ENCODE measurements at places on chromosomes 12 and 14.
A peak's percentile ranks its signal among the peaks of the same experiment; 100 is the strongest.

DNA sequence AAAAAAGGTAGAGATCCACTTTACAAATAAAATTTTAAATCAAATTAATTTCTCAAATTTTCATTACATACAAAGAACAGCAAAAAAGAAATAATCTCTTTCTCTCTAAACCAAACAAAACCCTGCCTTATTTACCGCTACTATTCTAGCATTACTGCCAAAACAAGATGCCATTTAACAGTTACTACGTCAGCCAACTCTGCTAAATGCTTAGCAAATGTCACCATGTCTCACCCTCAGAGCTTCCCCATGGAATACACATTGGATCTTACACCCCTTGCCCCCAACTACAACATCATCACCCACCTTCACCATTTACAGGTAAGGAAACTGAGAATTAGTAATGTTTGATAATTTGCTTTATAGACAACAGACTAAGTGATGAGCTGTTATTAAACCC lies 23.0 kb upstream of the NR2C1 start:
- no peak for DNase-seq

DNA sequence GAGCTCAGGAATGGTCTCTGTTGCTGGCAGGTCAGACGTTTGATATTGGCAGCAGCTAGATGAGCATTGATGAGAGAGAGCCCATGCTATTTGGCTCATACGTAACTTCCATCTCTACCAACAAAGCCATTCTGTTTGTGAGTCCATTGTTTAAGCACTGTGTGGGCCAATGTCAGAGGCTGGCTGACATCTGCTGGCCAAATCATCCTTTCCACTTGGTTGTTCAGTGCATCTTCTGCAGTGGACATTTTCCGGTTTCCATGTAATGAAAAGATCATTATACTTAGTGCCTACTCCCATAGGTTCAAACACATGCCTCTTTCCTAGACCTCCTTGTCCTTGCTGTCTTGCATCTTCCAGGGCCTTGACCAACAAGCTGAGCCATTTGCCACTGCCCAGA lies 59.2 kb downstream of the IFT81 start:
- DNase-seq, result no peak

- DNase-seq, result no peak
Measured at GRCh38 chr12:102329883-102330282, 132.2 kb upstream of the PMCH start.

DNA sequence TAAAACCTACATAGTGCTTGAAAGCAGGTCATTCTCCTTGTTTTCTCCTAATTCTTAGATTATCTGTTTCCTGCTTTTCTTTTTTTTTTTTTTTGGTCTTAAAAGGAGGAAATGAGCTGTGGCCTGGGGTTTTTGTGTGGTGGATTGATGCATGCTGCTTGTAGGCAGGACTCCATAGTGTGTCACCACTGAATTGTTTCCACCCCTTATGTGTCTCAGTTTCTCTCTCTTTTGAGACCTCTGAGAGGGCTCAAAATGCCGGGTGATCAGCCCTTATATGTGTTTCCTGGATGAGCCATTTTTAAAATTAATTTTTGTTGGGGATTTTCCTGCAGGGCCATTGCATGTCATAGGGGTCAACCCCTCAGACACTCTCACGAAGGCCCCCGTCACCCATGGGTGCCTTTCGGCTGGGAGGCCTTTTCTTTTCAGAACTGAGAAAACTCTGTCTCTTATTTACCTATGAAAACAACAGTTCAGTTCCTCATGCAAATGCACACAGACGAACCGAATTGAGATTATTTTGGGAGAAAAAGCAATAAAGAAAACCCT lies 32.0 kb upstream of the LRRK2 start:
- DNase-seq, result peak; percentile 70

- DNase-seq, result no peak
Measured at GRCh38 chr12:102043928-102044327, 17.9 kb downstream of the WASHC3 start.

- DNase-seq, result no peak
Measured at GRCh38 chr14:98573082-98573481, 698.9 kb downstream of the BCL11B start.

- no peak for DNase-seq
Measured at GRCh38 chr14:78316052-78316451, 145.9 kb downstream of the NRXN3 start.

GRCh38 chr14:38528582-38528981 lies 272.7 kb upstream of the CLEC14A start:
- DNase-seq, result no peak

All from NB4 (cell line).